ENCODE measurements at places on chromosomes 12 and 14. TPM values are rescaled to one million over a fixed set of nuclear protein-coding genes. Genes with fewer than 3 reads are reported as not detected.

Gene TAS2R10
- 0.42 TPM for total RNA-seq

Gene NCKAP5L
- 30.5 TPM for total RNA-seq

DNA sequence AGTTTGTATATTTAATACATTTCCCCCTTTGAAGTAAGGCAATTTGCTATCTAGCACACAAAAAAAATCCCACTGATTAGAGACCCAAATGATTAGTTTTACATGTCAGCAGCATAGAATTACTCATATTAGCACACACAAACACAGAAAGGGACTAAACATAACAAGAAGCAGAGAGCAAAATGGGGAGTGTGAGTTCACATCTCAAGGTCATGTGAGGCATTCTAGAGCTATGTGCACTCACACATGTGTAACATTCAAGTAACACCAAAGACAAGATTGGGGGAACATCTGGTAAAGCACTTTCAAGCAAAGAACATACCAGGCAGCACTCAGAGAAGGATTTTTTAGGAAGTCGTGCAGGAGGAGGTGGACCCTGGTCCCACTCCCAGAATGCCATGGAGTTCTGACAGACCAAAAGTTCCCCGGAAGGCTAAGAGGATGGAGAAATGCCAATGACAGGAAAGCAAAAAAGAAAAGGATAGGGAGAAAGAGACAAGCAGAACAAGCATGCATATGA lies 105.8 kb upstream of the SINHCAF start:
- no peak overlapping the region for H3K4me3 ChIP-seq
- no peak for DNase-seq
- no peaks in the 10 kb centered on the region for H3K4me1 ChIP-seq

DNA sequence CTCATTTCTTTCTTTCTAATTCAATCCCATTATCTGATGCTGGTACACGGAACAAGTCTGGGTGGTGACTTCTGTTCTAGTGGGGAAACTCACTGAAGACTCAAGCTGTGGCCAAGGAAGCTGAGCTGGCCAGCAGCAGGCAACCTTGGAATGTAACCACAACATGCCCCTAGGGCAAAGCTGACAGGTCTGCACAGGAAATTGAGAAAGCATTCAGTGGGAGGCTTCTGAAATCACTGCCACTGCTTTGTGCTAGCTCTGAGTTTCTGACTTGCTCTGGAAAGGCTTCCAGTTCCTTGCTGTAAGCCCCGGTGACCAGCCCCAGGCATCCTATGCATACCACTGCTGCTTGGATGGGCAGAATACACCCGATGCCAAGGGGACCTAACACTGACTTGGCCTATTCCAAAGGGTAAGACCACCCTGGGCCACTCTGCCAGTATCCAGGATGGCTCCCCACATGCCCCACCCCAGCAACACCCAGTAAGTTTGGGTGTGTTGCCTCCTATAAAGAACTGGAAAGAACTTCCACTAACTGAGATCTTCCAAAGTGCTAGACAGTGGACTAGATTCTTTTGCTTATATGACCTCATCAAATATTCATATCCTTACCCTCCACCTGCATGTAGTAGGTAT lies 84.5 kb upstream of the CDKN3 start:
- no peaks in the 10 kb centered on the region for H3K4me1 ChIP-seq
- H3K4me3 ChIP-seq, result no peak overlapping the region
- no peak for DNase-seq
- no peak overlapping the region for H3K27ac ChIP-seq

- H3K27me3 ChIP-seq, result peaks cover 6% of the 10 kb centered on the region
- no peak overlapping the region for H3K4me3 ChIP-seq
- no peak overlapping the region for H3K27ac ChIP-seq
- H3K4me1 ChIP-seq, result peaks cover 4% of the 10 kb centered on the region
- no peaks in the 10 kb centered on the region for H3K36me3 ChIP-seq
- DNase-seq, result no peak
Observed at GRCh38 chr14:105042813-105043212, 21.9 kb upstream of the CDCA4 start.

- peak overlapping the region; percentile 89 for H3K27ac ChIP-seq
- H3K4me1 ChIP-seq, result peaks cover 100% of the 10 kb centered on the region
- no peak overlapping the region for H3K4me3 ChIP-seq
- no peaks in the 10 kb centered on the region for H3K27me3 ChIP-seq
- peaks cover 19% of the 10 kb centered on the region for H3K36me3 ChIP-seq
Observed at GRCh38 chr14:93014058-93015023, 91.4 kb downstream of the CHGA start.

DNA sequence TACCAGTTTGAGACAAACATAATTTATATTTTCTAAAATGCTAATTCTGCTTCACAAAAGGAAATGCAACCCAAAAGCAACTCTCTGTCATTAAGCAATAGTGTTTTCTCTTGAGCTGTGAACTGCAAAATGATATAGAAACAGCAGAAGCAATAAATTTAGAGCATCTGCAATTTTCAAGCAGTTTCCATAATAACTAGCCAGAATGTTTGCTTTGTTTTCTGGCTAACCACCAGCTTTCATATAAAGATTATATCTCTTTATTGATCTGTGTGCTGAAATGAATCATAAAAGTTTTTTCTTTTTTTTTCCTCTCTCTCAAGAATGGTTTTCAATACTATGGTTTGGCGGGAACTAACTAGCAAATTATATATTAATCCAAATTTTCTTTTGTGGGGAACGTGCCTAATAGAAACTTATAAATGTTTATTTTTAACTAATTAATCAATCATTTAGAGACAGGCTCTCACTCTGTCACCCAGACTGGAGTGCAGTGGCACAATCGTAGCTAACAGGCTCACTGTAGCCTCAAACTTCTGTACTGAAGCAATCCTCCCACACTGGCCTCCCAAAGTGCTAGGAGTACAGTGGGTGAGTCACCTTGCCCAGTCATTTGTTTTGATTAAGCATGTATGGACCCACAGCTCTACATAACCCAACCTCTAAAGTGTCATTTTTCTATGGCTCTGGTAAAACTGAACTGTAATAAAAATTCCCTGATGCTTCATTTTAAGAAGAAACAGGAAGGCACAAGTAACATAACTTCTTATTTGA lies 830.1 kb upstream of the MGAT4C start:
- no peak for DNase-seq
- no peak overlapping the region for H3K4me3 ChIP-seq
- H3K27ac ChIP-seq, result no peak overlapping the region
- no peaks in the 10 kb centered on the region for H3K36me3 ChIP-seq
- H3K27me3 ChIP-seq, result no peaks in the 10 kb centered on the region
- H3K4me1 ChIP-seq, result no peaks in the 10 kb centered on the region

DNA sequence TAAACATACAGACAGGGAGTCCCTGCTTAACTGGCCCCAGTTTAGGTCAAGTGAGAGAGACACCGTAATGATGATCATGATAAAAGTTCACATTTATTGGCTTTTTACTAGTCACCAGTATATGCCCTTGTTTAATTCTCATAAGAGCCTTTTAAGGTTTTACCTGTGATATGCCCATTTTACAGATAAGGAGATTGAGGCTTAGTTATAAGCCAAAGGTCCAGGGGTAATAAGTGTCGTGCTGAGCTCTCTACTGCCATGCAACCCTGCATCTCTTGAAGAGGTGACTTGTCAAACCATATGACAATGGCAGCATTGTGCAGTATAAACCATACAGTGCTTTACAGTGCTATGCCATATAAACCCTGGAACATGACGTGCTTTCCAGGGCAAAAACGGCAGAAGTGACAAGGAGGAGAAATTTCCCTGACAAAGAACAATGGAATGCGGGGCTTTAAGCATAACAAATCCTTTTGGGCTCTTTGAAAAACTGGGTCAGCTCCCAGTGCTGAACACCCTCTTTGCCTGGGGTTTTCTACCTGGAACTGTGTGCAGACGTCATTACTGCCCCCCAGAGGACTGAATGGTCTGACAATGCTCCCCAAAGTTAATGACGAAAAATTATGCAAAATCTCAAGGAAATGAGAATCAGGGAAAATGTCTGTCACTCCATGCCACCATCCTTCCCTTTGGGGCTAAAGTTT lies 59.7 kb upstream of the C14orf132 start:
- no peaks in the 10 kb centered on the region for H3K36me3 ChIP-seq
- H3K4me1 ChIP-seq, result no peaks in the 10 kb centered on the region
- no peak overlapping the region for H3K27ac ChIP-seq

DNA sequence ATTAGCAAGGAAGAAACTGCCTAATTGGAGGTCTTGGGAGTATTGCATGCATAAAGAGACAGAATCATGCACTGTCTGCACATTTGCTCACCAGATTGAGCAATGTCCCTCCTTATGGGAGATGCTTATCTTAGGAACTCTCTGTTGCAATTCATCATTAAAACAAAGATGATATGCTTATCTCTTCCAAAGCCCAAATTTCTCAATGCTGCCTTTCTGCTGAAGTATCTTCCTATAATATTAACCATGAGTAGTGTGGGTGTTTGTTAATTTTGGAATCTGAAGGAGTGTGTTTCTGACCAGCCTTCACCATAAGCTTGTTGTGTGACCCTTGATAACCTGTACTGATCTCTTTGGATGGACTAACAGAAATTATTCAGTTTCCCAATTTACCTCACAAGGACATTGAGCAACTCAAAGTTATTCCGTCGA lies 1257.6 kb upstream of the FLRT2 start:
- no peak overlapping the region for H3K4me3 ChIP-seq
- DNase-seq, result no peak
- no peaks in the 10 kb centered on the region for H3K27me3 ChIP-seq
- no peaks in the 10 kb centered on the region for H3K36me3 ChIP-seq
- no peak overlapping the region for H3K27ac ChIP-seq

GRCh38 chr12:3333583-3333982 lies 157.4 kb upstream of the PRMT8 start:
- no peaks in the 10 kb centered on the region for H3K27me3 ChIP-seq
- DNase-seq, result no peak
- H3K27ac ChIP-seq, result no peak overlapping the region
- peaks cover 12% of the 10 kb centered on the region for H3K4me1 ChIP-seq
- no peak overlapping the region for H3K4me3 ChIP-seq
- H3K36me3 ChIP-seq, result no peaks in the 10 kb centered on the region

DNA sequence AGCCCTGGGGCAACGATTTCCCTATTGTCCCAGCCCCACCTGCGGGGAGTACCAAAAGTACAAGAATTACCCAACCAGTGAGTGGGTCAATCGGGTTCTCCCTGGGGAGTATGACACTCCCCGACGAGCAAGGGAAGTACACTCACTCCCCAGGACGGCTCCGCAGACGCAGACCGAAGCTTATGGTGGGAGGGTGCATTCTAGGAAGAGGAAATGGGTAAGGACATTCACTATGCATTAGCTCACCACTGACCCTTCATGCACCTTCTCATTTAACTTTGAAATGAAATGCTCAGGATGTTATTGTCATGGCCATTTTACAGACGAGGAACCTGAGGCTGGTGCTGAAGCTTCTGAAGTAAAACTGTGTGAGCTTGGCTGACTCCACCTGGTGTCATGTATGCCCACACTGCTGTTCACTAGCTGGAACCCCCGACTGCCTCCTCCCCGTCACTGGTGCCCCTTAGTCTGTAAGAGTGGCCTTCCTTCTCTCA lies 45.8 kb upstream of the TMED10 start:
- DNase-seq, result no peak
- no peaks in the 10 kb centered on the region for H3K27me3 ChIP-seq
- H3K36me3 ChIP-seq, result no peaks in the 10 kb centered on the region
- H3K27ac ChIP-seq, result no peak overlapping the region
- H3K4me3 ChIP-seq, result no peak overlapping the region

- H3K27me3 ChIP-seq, result no peaks in the 10 kb centered on the region
- H3K27ac ChIP-seq, result no peak overlapping the region
- H3K4me3 ChIP-seq, result no peak overlapping the region
- DNase-seq, result no peak
- no peaks in the 10 kb centered on the region for H3K36me3 ChIP-seq
Observed at GRCh38 chr12:47023311-47023710, 56.1 kb upstream of the PCED1B start.

DNA sequence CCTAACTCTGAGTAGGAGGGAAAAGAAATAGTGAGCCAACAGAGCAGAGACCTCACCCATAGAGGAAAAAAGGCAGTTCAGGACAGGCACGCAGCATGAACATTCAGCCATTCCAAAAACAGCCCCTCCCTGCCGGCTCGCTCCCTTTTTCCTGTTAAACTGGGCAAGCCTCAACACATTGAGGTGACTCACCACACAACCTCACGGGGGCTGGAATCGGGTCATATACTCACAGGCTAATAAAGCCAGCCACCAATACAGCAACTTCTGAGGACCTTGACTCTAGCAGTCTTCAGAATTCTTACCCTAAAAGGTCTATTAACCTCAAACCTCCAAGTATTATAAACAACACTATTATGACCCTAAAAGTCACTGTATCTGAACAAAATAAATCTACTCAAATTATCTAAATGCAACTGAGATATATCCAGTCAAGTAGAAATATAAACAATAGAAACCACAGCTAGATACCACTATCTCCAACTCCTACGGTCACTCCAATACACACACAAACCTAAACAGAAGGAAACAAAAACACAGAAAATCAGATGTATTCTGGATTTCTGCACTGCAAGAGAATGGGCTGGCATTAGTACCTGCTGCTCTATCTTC lies 6.3 kb downstream of the YBX3 start:
- no peaks in the 10 kb centered on the region for H3K27me3 ChIP-seq
- H3K36me3 ChIP-seq, result peaks cover 46% of the 10 kb centered on the region
- H3K27ac ChIP-seq, result peak overlapping the region; percentile 98
- peak overlapping the region; percentile 3 for H3K4me3 ChIP-seq

- no peak overlapping the region for H3K27ac ChIP-seq
- no peaks in the 10 kb centered on the region for H3K4me1 ChIP-seq
- no peak for DNase-seq
- no peak overlapping the region for H3K4me3 ChIP-seq
- H3K36me3 ChIP-seq, result no peaks in the 10 kb centered on the region
Observed at GRCh38 chr12:29329411-29329810, 51.6 kb downstream of the ERGIC2 start.
